ENCODE measurements at places on chromosomes 5 and 9.

DNA sequence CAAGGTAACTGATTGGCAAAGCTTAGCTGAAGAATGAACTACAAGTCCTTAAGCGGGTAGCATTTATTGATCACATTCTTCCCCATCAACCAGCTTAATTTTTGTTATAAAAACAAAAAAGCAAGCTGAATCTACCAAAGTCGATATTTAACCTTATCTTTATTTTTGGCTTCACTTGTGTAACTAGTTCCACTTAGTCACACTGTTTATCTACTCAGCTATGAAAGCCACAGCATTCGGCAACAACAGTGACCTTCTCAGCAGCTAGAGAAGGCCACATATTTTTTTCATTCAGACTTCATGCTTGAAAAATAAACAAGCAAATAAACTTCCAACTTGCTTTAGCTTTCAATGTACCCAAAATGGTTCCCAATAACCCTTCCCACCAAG, 69.4 kb downstream of the KLHL3 start:
- DNase-seq, result no peak

GRCh38 chr9:134538856-134539566, 102.6 kb upstream of the COL5A1 start:
- no peak for DNase-seq

DNA sequence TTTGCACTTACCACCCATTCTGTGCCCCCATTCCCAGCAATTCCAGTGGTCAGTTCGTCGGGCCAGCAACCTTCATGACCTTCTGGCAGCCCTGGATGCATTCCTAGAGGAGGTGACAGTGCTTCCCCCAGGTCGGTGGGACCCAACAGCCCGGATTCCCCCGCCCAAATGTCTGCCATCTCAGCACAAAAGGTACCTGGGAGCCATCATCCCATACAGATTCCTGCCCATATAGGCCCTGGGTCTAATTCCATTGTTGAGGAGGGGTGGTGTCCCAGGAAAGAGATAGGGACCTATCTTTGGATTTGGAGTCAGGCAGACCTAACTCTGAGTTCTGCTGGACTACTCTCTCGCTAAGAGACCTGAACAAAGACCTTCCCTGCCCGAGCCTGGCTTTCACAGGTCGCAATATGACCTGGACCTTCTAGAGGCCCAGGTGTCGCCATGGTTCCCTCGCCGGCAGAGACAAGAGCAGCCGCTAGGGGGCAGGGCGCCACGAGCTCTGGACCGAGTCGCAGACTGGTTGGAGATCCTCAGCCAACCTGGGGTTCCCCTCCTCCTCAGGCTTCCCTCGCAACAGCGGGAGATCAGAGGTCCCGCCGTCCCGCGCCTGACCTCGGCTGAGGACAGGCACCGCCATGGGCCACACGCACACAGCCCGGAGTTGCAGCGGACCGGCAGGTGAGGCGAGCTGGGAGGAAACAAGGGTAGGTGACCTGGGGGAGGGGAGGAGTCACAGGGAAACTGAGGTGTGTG, 3.1 kb downstream of the SLC4A9 start:
- peak; percentile 90 for DNase-seq

- no peak for DNase-seq
These were observed 85.3 kb downstream of the BARX1 start for GRCh38 chr9:93869863-93870262.

GRCh38 chr9:27384262-27385014, 87.5 kb upstream of the EQTN start:
- no peak for DNase-seq
